NCI-H345 (cell line): ENCODE measurements at places on chromosomes 12 and 14.

DNA sequence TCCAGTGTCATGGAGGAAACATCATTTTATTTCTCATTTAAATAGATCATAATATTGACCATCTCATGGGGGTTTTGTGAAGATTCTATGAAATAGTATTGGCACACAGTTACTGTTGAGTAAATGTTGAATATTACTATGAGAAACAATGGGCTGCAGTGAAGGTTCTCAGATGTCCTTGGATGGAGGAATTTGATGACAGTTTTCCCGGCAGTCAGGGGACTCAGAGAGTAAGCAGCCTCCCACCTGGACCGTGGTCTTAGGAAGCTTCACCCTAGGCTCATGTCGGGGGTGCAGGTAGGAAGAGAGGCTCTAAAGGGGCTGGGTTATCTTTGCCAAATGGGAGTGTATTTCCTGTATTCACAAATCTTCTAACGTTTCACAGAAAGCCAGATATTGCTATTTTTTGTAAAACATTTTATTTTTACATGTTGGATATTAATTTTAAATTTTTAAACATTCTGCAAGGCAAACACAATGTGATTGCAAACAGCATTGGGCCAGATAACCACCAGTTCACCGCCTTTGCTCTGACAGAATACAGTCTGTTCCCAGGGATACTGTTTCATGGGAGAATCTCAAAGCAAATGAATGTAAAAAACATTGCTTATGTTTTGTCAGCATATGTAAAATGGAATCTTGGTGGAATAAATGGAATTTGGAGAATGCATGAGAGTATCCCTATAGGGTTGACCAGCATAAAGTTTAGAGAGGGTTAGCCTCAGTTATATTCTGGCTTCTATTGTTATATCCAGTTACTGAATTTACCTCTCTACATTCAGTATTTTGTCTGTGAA is 380.8 kb upstream of the TMEM132C start:
- no peak for DNase-seq

GRCh38 chr12:54683398-54683797 is 35.2 kb upstream of the DCD start:
- DNase-seq: peak; percentile 28

GRCh38 chr12:76106631-76107030 is 22.1 kb upstream of the NAP1L1 start:
- no peak for DNase-seq

GRCh38 chr12:94686834-94687628 is 36.7 kb upstream of the TMCC3 start:
- no peak for DNase-seq

DNA sequence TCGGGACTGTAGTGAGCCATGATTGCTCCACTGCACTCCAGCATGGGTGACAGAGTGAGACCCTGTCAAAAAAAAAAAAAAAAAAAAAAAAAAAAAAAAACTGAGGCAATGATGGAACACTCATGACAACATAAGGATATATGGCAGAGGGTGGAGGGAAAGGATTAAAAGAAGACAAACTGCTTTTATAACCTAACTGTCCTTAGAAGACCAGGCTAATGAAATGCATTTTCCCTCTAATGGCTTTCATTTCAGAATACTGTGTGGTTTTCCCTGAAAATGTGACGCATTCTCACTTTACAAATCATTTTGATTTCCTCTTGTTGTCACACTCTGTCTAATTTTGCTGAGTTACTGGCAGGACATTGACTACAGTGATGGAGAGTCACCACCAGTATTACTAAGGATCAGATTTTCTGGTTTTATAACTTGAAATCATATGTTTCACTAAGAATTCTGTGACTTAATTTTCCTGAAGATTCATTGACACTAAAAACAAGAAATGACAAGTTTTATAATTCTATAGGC is 137.6 kb upstream of the SSTR1 start:
- DNase-seq: no peak

GRCh38 chr14:88264116-88264515 is 59.0 kb downstream of the KCNK10 start:
- no peak for DNase-seq

DNA sequence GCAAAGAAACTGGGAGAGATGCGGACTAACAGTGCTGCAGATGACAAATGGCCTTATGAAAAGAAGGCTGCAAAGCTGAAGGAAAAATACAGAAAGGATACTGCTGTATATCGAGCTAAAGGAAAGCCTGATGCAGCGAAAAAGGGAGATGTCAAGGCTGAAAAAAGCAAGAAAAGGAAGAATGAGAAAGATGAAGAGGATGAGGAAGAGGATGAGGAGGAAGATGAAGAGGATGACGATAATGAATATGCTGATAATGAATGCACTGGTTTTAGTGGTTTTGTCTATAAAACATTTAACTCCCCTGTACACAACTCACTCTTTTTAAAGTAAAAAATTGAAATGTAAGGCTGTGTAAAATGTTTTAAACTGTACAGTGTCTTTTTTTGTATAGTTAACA is 13.2 kb upstream of the ARID4A start:
- no peak for DNase-seq

GRCh38 chr12:63163541-63163940 is 12.5 kb upstream of the AVPR1A start:
- no peak for DNase-seq

- DNase-seq: no peak
Observed at GRCh38 chr14:71250791-71251190, 343.5 kb downstream of the PCNX1 start.

- no peak for DNase-seq
Observed at GRCh38 chr12:44542716-44543115, 333.4 kb downstream of the NELL2 start.

GRCh38 chr14:68396461-68396860 is 396.4 kb downstream of the ZFP36L1 start:
- no peak for DNase-seq

GRCh38 chr14:92414690-92415445 is 91.9 kb downstream of the SLC24A4 start:
- no peak for DNase-seq

DNA sequence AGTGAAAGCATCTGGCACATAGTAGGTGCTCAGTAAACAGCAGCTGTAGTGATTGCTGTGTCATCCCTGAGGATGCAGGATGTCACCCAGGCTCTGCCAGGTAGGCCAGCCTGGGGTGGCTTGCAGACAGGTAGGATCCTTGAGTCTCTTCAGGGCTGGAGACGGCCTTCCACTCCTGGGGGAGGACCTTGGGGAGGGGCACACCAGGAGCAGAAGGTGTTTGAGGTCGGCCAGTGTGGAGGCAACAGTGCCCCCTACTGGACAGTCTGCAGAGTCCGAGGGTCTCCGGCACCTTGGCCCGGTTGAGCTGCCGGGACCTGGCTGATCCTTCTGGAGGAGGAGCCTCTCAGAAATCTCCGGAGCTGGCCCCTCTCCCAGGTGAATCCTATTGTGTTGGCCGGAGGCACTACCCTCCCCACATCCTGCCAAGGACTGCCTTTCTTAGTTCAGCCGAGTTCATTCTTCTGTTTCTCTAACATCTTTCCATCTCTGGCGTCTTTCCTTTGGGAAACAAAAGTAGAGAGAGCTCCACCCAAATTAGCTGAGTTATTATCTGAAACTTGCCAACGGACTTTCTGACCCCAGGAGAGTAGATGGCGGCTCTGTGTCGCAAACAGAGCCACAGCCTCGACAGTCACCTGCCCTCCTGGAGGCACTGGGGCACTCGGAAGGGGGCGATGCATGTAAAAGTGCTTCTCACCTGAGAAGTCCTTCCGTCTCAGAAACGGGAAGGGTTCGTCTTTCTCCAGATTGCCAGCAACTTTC is 41.8 kb upstream of the CLMN start:
- peak; percentile 3 for DNase-seq

GRCh38 chr12:25115677-25116076 is 79.3 kb downstream of the DNAI7 start:
- no peak for DNase-seq

DNA sequence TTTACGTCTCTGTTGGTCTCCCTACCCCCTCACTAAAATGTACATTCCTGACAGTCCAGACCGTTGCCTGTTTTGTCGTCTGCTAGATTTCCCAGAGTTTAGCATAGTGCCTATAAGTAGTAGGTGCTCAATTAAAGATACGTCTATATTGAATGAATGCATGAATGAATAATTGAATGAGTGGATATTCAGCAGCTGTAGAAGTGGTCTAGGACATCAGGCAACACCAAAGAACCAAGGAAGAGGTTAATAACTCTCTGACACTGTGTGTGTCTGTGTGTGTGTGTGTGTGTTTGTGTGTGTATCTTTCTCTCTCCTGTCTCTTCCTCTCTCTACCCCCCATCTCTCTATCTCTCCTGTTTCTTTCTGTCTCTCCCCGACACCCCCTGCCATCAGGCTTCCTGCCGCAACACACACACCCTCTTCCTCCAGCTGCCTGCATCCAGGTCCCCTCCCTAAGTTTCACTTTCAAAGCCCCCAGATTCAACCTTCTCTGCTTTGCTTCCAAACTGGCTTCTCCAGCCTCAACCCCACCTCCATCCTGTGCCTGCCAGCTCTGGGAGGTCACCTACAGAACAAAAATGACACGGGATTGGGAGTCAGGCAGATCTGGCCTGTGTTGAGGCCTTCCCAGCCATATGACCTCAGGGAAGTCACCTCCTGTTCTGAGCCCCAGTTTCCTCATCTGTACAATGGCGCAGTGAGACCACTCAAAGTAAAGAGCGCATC is 119.9 kb upstream of the NCOR2 start:
- no peak for DNase-seq

DNA sequence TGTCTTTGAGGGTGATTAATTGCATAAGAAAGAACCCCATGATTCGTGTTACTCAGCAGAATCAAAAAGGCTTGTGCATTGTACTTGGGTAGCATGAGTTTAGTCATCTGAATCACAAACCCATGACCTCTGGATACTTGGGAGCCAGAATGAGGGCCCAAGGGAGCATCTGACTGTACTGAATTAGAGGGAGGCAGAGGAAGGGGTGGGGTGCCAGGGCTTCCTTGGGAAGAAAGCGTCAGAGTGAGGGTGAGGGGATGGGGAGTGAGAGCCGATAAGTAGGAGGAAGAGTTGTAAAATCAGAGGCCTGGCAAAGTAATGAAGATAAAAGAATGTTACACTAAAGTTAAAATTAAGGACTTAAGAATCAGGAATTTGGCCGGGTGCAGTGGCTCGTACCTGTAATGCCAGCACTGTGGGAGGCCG is 29.8 kb downstream of the GPRC5D start:
- no peak for DNase-seq

DNA sequence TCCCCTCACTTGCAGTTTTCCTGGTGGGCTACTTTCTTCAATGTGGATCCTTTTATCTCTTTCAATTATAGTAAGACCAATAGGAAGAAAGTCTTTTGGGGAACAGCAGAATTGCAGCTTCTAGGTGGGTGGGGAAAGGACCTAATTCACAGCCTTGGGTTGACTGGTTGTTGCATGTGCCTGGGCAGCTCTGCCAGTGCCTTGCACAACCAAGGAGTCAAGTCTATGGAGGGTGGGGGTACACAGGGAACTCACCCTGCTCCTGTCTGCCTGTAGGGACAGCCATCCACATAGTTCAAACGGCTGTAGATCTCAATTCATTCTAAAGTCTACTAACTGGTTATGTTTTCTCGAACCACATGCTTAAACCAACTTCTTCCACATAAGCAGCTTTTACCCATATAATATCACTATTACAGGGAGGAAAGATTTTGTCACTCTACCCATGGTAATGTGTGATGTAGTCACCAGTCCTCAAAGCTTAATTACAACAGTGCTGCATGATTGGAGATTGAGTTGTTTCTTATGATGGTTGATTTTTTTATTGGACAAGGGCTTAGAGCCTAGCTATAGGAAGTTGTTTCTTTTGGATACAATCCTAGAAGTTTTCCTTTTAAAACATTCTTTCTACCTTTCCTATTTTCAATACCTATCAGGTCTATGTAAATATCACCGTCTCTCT is 117.7 kb upstream of the FRMD6 start:
- DNase-seq: no peak

DNA sequence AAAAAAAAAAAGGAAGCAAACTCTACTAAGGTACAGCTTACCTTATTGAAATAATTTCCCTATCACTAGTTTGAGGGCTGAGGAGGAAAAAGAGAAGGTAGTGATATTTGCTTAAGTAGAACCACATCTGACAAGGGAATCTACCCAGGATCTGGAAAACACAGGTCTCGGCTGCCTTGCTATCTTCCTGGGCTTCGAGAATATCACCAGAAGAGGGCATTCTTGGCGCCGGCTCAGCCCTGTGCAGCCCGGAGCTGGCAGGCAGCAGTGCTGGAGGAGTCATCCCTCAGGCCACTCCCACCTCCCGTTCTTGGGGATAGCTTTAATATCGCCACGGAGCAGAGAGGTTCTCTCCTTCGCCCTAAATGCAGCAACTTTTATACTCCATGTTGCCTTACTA is 1181.2 kb downstream of the VRK1 start:
- DNase-seq: peak; percentile 78

DNA sequence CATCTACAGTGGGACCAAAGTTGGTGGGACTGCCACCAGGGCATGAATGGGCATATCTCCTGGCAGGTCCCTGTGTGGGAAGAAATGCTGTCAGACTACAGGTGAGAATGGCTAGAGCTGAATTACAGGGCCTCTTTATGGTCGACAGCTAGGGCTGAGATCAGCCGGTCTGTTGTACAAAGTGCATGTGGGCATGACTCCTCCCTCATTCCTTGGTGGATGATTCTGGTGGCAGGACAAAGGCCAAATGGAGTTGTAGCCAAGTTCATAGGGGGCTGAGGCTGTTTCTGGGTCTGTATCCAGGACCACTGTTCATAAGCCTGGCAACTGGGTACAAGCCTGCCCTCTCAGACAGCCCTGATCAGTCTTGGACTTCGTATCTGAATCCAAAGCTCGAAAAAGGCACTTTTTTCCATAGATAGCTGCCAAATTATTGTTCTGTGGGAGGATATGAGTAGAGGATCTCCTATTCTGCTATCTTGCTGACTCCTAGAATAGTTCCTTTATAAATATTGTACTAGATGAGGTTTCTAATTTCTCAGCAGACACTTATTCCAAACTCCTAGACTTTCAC is 460.8 kb downstream of the TMEM117 start:
- no peak for DNase-seq

GRCh38 chr14:32011225-32011624 is 65.9 kb upstream of the ARHGAP5 start:
- no peak for DNase-seq

DNA sequence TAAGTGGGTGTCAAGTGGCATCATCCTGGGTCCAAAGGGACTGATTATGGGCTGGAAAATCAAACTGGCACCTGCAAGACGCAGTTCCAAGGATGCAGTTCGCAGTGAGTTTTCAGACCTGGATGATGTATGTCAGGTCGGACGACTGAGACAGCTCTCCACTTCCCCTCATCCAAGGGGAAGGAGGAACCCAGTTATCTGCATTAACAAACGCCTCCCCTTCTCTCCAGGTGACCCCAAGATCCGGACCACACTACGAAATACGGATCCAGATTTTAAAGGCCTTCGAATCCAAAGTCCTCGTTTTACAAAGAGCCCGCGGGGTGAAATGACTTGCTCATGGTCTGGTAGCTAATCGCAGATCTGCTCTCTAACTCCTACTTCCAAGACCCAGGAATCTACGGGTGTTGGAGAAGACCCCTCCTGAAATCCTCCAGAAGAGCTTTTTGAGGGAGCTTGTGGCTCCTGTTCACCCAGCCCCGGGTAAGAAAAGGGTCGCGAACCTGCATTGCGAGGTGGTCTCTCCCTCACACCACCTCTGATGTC is 460 bp upstream of the SYNE2 start:
- DNase-seq: peak; percentile 70

GRCh38 chr12:52419656-52420055 is 13.5 kb upstream of the KRT82 start:
- no peak for DNase-seq

GRCh38 chr12:31620311-31620710 is 29.4 kb upstream of the DENND5B start:
- no peak for DNase-seq

GRCh38 chr12:117881517-117881916 is 87.3 kb downstream of the KSR2 start:
- no peak for DNase-seq

GRCh38 chr14:91244501-91244901 is at the start of gene GPR68:
Gene GPR68, minus strand, starts transcription at chr14:91244704. Its CDS starts 9,654 bp downstream, at chr14:91235050.
- peak; percentile 44 for DNase-seq
